ENCODE measurements at places on chromosomes 7 and 10.

GRCh38 chr10:48306265-48306869 lies at the start of gene MAPK8:
MAPK8 (plus strand) TSS chr10:48306677; CDS start chr10:48401661, 94,984 bp downstream.
- DNase-seq, result peak; percentile 89

- no peak for DNase-seq
These were observed 84.5 kb downstream of the SORBS1 start for GRCh38 chr10:95476469-95477174.

- DNase-seq, result no peak
These were observed 25.3 kb upstream of the SNX13 start for GRCh38 chr7:17965603-17966002.

- no peak for DNase-seq
These were observed 47.4 kb downstream of the LHPP start for GRCh38 chr10:124508907-124509454.

DNA sequence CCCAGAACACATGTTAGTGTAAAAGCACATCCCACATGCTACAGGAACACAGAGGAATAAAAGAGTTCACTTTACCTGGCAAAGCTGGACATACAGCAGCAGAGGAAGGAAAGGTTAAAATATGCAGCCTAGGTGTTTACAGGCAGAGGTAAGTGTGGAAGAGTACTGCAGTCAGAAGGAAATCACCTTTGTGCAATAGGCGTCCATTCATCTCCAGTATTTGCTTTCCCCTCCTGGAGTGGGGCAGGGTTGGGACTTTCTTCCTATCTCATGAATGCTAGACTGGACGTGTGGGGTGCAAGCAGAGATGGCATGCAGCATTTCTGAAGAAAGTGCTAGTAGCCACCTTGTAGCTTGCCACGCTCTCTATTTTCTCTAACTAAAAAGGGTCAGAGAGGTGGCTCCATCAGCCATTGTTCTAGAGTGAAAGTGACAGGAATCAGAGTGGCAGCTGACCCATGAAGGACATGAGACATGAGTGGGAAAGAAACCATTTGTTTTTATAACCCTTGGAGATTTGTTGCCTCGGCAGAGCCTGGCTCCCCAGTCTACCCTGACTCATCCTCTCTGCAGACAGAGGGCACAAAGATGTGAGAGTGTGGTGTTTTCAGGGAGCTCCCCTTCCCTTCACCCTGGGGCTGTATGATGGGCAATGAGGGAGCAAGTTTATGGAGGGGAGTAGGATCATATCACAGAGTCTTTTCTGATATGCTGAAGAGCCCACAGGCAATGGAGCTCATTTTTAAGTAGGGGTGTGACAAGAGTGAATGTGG lies 101.2 kb upstream of the SEC61G start:
- DNase-seq, result no peak

GRCh38 chr7:103691291-103691690 lies 245.3 kb upstream of the SLC26A5 start:
- DNase-seq, result no peak

GRCh38 chr7:36638140-36638539 lies 86.2 kb downstream of the AOAH start:
- no peak for DNase-seq

GRCh38 chr7:78234634-78235033 lies 436.1 kb downstream of the PHTF2 start:
- no peak for DNase-seq

Data from activated T-helper 1 cell treated with anti-CD3 and anti-CD28 coated beads, Interleukin-2, amount 50 U/mL, for 16 hours (primary cell).